ENCODE measurements at places on chromosomes 13 and 19.

DNA sequence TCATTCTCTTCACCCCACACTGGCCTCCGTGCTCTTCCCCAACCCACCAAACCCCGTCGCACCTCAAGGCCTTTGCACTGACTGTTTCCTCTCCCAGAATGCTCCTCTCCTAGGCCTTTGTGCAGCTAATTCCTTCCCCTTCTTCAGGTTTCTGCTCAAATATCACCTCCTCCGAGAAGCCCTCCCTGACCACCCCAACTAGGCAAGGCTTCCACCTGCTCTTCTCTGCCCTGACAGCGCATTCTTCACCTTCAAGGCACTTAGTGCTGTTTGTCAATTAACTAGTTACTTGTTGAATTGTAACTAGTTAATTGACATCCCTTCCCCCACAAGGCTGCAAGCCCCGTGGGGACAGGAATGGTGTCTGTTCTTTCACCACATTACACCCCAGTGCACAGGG lies 7.8 kb upstream of the NCCRP1 start:
- DNase-seq = no peak

DNA sequence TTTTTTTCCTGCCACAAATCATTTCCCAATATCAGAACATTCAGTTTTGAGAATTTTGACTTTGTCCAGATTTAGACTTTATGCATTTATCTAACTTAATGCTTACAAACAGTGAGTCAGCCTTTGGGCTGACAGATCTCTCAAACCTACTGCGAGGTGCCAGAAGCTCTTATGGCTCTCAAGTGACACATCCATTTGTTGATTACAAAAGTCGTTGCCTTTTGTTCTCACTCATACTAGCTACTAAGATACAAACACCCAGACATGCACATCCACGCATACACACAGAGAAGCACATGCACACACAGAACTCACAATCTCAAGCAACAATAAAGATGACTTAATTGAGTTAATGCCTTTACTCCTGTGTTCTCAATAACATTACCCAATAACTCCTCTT lies 1147.5 kb downstream of the DIAPH3 start:
- DNase-seq = no peak

- DNase-seq = no peak
These were observed 5.9 kb upstream of the HOMER3 start for GRCh38 chr19:18946918-18947317.

GRCh38 chr13:91247768-91248167 lies 99.7 kb upstream of the MIR17HG start:
- DNase-seq = no peak

DNA sequence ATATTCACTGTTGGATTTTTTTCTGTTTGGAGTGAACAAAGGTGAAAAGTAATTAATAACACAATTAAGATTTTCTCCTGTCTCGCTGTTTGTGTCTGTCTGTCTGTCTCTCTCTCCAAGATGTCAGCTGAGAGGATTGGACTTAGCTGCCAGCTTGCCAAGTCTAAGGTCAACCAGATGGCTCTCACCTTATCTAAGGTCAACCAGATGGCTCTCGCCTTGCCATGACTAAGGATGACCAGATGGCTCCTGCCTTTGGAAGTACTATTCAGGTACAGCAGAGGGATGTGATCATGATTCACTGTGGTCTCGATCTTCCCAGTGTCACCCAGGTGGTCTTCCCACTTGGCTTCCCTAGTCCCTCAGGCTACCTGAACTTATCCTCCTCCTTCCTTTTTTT lies 1436.4 kb downstream of the UQCRFS1 start:
- no peak for DNase-seq

GRCh38 chr13:20149762-20150161 lies 11.1 kb downstream of the GJA3 start:
- DNase-seq = no peak

- DNase-seq = no peak
These were observed 1935.4 kb upstream of the PCDH20 start for GRCh38 chr13:63351081-63351480.

- no peak for DNase-seq
These were observed 5.8 kb downstream of the KLF2 start for GRCh38 chr19:16330368-16330801.

GRCh38 chr13:85825454-85825853 lies 26.2 kb upstream of the SLITRK6 start:
- DNase-seq = no peak

GRCh38 chr13:107205318-107206104 lies 637.6 kb upstream of the ARGLU1 start:
- DNase-seq = peak; percentile 20

DNA sequence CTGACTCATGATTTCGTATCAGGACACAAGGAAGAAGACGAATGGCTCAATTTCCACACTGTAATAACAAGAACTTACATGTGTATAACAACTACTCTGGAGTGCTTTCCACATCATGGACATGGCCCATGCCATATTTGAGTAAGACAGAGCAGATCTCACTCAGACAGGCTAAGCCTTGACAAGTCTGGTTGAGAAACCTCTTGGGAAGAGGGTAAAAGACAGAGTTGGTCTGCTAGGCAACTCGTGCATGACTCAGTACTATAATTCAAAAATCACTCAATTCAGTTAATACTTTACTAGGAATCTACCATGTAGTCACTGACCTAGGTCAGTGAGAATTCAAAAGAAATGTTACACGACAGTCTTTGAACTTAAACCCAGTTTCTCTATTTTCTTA lies 5.7 kb upstream of the THSD1 start:
- no peak for DNase-seq

GRCh38 chr19:13012690-13013608 lies 17.7 kb downstream of the NFIX start:
- DNase-seq = no peak

- no peak for DNase-seq
These were observed 18.5 kb downstream of the LNX2 start for GRCh38 chr13:27601803-27602202.

DNA sequence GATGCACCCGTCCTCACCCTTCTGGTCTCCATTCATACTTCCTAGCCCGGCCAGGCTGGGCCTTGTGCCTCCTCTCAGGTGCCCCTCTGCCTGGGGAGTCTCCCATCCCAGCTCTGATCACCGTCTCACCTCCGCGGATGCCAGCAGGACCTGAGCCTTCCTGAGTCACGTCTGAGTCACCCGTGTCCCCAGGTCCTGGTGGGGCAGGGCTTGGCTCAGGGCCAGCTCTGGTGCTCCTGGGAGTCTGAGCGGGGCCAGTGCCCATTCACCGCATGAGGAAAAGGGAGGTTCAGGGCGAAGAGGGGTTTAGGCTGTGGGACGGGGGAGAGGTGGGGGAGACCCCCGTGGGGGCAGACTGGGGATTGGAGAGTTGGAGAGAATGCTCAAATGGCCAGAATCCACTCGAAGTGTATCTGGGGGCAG lies 593 bp downstream of the ATP8B3 start:
- no peak for DNase-seq

- DNase-seq = no peak
These were observed 474 bp downstream of the ARHGEF18 start for GRCh38 chr19:7349231-7349591.

GRCh38 chr13:76778853-76779252 lies 107.4 kb downstream of the KCTD12 start:
- DNase-seq = no peak

DNA sequence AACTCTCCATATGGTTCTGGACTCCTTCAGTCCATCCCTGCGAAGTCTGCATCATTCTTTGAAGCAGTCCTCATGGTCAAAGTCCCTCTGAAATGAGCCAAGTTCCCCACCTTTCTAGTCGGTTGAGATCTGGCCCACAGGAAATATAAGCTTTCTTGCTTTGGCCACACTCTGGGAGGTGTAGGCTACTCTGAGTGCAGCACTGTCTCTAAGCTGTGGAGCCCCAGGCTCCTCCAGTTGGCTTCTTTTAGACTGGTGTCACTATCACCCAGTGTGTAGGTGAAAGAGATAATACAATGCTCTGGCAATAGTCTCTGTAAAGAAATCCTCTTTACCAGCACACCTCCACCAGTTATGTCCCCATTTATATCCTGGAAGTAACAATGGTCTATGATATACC lies 486.5 kb upstream of the KLF12 start:
- DNase-seq = no peak

DNA sequence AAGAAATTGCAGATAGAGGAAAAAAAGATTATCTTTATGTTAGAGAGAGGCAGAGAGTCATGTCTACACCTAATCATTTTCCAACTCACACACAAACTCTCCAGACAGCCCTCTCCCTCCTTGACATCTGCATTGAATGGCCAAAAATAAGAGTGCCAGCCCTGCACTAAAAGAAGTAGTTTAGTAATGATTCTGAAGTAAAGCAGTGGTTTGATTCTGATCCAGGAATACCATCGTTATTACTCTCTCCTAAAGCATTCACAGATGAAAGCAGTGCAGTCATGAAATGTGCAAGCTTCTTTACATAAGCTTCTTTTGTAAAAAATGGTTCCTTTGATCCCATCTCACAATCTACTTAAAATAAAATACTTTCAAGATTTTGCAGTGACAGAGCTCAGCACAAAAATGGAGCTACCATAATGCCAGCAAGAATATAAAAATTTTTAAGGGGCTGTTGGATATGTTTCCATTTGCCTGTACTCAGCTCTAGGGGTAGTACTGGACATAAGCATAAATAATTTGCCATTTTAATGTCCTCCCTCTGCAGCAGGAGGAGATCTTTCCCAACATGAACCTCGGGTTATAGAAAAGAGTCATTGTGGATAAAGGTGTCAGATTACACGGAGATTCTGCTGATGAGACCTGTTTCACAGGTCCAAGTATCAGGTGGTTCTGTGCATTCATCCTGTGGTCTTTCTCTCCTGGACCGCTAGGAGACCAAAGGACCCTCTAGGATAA lies 406.3 kb downstream of the DCT start:
- no peak for DNase-seq

DNA sequence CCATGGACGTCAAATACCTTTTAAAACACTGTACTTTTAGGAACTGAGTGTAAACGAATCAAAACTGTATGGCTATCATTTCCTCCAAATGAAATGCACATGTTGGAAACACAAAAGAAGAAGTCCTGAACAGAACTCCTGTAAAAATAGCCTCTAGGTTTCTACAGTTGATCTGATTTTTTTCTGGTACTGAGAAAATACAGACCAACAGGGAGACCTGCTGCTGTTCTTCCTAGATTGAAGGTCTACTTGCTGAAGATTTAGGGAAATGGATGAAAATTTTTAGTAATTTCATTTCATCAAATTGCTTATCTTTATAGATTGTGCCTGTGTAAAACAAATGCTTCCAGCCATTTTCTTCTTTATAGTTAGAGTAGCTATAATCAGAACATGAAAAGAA lies 520.4 kb downstream of the SLITRK6 start:
- DNase-seq = no peak

DNA sequence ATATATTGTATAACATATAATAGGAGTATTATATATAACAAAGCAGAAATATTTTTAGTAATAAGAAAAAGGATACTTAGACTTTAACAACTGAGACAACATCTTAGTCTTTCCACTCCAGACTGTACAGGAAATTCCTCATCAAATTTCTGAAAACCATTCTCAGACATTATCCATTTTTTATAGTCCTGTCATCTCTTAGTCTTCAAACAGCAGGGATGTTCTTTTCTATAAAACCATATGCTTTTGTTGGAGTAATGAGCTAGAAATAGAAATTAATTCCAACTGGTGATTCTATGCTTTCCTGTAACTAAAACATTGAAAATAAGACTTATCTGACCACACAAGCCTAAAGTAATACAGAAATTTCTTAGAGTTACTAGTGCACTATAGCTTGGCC lies 82.2 kb upstream of the CSNK1A1L start:
- no peak for DNase-seq

- DNase-seq = no peak
These were observed 223.2 kb downstream of the FGF9 start for GRCh38 chr13:21894091-21894490.

DNA sequence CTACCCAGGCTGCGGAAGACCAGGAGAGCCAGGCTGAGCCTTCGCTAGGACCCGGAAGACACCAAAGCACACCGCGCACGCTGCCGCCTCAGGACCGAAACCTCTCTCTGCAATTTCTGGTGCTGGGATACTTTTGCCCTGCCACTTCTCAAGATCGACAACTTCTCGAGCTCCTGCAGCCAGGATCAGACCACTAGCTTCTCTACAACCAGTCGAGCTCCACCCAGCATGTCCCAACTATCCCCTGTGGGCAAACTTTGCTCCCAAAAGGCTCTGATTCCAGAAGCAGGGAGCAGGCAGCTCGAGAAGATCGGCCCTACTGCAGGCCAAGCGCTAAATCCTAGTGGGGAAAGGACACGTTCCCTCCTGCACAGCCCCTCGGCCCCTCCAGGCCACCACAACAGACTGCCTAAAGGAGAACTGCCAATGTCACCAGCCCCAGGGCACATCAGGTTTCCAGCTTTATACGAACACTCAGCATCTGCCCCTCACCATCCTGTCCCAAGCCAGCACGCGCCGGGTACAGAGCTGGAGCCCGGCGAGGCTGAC lies 979 bp downstream of the AKAP8 start:
- no peak for DNase-seq

DNA sequence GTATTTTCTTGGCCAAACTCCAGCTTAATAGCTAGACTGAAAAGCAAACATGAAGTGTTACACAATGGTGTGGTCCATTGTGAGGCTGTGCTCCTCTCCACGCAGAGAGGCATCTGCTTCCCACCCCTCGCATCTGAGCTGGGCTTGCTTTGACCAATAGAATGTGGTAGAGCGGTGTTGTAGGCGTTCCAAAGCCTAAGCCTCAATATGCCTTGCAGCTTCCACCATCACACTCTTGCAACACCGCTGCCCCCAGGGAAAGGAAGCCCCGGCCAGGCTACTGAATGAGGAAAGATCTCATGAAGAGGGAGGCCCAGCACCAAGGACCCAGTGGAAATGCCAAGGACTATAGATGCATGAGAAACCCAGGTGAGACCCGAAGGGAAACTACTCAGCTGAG lies 9.4 kb downstream of the FLT1 start:
- no peak for DNase-seq

DNA sequence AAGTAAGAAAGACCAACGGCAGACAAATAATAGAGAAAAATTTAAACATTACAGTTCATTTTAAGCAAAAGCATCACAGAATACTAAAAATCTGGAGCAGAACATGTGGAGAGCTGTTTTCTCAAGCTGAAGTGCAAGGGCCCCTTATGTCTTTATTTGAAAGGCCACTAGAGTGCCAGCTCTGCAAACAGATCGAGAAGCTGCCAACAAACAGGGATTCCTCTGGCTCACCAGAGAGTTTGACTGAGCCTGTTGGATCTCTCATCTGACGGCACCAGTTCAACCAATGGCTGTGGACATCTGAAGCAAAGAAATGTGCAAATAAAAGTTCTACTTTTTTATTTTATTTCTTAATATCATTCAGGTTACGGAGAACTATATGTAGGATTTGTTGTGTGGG lies 119.7 kb downstream of the COL4A2 start:
- DNase-seq = no peak

GRCh38 chr19:10096615-10096963 lies 5.9 kb downstream of the ANGPTL6 start:
- DNase-seq = no peak

GRCh38 chr19:19140476-19140875 lies 2.2 kb upstream of the TMEM161A start:
- no peak for DNase-seq

- no peak for DNase-seq
These were observed 14.5 kb downstream of the NLRP12 start for GRCh38 chr19:53809518-53810186.

Data from cerebellar nuclear complex (tissue), 1 donor.